ENCODE measurements at places on chromosomes 2 and 18.
A peak's percentile ranks its signal among the peaks of the same experiment; 100 is the strongest.

DNA sequence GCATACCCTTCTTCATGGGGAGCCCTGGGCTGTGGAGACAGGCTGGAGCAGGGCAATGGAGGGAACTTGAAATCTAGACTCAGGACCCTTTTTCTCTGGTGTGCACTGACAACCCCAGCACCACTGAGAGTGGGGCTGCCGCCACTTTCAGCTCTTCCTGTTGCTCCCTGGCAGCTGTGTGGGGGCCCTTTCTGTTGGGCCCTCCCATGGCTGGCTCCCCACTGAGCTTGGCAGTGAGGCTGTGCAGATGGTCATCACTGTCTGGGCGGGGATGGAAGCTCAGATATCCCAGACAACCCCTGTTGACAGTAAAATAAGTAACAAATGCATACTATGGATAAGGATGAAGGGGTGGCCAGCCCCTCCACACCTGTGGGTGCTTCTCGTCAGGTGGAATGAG, 6.7 kb downstream of the MYO7B start:
- no peak for DNase-seq

- peak; percentile 41 for DNase-seq
Measured at GRCh38 chr2:204298404-204298803, 246.9 kb upstream of the PARD3B start.

DNA sequence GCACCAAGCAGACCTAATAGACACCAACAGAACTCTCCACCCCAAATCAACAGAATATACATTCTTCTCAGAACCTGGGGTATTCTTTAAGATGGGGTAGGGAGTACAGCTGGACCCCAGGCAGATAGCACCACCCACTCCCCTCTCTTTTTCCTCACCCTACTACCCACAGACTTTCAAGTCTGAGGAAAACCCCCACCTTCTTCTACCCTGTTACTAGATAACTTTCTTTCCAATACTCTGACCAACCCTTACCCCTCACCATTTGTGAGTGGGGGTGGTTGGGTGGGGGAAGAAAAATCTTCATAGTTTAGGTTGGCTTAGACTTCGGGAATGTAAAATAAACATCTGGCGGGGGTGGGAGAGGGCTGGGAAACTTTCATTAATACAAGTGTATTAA, 20.3 kb upstream of the ZBTB14 start:
- DNase-seq = no peak

- peak; percentile 88 for DNase-seq
Measured at GRCh38 chr2:216084547-216084946, 2.8 kb downstream of the TMEM169 start.

DNA sequence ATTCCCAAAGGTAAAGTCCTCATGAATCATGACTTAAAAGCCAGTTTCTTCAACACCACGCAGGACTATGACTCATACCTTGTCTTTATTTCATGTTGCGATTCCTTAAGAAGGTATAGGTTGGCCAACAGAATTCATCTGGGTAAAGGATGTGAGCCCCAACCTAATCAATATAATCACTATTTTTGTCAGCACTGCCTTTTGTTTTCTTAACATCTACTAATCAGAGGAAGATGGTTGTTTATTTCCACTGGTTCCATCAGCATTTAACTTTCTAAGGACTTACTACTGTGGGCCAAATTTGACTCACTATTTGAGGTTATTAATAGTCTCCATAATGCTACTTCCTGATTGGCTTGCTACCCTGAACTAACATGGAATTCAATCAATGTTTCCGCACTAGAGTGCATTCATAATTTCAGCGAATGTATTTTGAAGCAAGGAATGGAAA, 78.6 kb downstream of the SCG2 start:
- no peak for DNase-seq

DNA sequence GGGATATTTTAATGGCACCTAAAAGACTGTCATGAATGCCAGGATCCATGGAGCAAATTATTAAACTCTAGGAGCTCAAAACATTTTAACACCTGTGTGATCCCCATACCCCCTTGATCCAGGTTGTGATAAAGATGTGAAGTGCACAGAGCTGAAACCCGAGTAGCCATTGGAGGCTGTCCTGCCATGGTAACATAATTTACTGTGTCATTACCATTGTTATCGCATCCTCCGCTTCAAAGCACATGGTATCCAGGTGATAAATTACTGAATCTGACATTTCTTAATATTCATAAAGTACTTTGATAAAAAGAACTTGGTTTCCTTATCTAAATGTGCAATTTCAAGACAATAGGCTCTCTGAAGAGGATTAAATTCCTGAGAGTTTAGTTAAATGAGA, 109.3 kb downstream of the CHST9 start:
- DNase-seq = no peak

- no peak for DNase-seq
Measured at GRCh38 chr2:211181626-211182025, 625.2 kb downstream of the CPS1 start.

DNA sequence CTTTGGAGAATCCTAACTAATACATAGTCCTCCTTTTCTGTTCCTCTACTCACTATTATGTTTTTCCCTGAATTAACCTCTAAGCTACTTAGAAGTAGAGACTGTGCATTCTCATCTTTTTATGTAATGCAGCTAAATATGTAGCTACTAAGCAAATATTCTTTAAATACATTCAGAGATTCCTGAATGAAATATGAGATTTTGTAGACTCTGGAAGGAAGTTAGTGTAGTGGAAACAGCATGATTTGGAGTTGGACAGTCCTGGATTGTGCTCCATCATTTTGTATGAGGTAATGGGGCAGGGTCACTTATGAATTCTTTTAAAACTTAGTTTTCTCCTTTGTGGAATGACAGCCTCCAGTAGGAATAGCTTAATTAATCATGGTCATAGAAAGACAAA, 24.7 kb upstream of the NT5C1B start:
- DNase-seq = no peak

DNA sequence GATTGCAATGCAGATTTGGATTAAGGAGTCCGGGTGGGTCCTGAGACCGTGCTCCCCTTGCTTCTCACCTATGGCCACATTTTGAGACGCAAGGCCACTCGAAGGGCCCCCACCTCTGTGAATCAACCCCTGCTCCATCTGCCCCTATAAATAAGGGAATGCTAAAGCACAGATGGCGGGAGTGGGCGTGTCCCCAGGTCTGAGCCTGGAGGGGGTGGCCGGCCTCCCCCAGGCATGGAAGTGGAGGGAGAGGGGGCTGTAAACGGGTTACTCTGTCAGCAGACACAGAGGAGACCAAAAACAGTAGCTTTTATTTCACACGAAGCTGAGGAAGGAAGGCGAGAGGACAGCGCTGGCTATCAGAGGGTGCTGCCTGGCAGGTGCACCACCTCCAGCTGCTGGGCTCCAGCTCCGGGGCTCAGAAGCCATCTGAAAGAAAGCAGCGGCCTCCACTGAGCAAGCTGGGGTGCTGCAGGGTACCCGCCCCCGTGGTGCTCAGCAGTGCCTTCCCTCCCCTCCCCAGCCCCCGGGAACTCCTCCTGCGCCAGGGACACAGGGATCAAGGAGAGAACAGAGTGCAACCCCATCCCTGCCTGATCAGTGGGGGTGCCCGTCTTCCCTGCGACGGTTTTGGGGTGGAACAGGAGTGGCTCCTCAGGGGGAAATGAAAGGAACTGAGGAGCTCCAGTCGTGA, 56.7 kb upstream of the RAB6C start:
- peak; percentile 67 for DNase-seq

DNA sequence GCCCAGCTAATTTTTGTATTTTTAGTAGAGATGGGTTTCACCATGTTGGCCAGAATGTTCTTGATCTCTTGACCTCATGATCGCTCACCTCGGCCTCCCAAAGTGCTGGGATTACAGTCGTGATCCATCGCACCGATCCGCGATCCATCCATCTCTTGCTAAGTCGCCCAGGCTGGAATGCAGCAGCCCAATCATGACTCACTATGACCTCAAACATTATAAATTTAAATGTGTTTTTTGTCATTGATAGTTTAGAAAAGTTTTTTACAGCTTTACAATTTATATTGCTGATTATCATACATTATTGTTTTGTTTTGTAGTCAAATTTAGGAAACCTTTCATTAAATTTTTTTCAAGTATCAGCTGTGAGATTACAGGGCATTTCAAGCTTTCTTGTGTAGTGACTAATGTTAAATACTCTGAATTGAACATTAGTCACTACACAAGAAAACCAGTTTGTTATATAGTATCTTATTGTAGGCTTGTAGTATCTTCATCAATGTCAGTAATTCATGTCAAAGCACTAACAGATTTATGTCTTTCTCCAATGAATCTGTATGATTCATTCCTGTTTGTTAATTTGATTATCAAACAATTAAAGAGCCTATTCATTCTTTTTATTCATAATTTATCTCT, 37.5 kb downstream of the NR4A2 start:
- no peak for DNase-seq

- DNase-seq = no peak
Measured at GRCh38 chr2:66803726-66804125, 368.8 kb downstream of the MEIS1 start.

DNA sequence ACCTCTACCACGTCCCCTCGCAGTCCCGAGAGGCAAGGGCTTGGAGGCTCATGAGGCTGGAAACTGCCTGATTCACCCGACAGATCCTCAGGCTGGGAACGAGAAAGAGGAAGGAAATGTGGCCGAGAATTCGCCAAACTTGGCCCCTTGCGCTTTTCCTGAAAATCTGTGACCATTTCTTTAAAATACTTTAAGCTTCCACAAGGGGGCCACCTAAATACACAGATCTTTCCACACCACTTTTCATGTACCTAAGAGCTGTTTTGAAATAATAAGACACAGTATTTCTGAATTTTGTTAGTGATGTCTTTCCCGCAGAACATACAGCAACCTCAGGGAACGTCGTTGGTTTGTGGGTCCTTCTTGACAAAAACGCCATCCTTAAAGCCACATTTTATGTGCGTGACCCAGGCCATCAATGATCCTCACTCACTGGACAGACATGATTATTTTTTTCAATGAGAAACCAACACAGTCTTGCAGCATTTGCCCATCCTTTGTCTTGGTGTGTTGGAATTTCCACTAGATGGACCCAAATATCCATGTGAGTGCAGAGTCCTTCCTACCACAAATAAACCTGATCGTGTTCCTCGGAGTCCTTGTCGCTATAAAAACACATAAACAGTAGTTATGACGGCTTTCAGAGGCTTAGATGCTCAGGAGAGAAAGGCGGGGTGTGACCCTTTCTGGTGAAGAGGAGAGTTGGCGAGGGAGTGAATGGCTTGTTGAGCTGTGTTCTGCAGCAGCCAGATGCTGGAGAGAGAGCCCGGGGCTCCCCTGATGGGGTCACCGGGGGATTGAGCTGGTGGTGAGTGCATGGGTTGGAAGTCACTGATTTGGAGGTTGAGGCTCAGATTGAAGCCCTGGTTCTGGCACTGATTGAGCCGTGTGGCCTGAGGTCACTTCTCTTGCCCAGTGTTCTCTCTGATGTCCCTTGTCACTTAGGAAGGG, 25.0 kb downstream of the DCDC2C start:
- DNase-seq = peak; percentile 59

- DNase-seq = no peak
Measured at GRCh38 chr2:142866426-142866825, 11.0 kb upstream of the KYNU start.

DNA sequence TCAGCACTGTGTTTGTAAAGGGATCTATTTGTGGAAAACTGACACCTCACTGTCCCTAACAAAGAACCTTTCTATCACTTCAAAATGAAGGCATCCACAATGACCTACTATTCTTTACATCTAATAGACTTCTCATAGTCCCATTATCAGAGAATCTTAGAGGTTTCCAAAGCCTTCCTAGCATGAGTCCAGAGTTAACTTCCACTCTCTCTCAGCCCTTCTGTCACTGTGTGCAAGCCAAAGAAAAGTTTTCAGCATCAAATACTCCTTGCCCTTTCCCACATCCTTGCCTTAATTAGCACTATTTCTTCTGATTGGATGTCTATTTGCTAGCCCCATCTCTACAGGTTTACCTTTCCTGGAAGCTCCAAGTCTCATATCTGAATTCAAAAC, 178.5 kb downstream of the ERBB4 start:
- no peak for DNase-seq

- no peak for DNase-seq
Measured at GRCh38 chr18:36436387-36436786, 138.9 kb downstream of the FHOD3 start.

- no peak for DNase-seq
Measured at GRCh38 chr18:63109022-63109421, 210.5 kb downstream of the BCL2 start.
